ENCODE measurements at places on chromosomes 4 and X.

GRCh38 chr4:11881364-11881763, 452.7 kb upstream of the HS3ST1 start:
- DNase-seq, result no peak

DNA sequence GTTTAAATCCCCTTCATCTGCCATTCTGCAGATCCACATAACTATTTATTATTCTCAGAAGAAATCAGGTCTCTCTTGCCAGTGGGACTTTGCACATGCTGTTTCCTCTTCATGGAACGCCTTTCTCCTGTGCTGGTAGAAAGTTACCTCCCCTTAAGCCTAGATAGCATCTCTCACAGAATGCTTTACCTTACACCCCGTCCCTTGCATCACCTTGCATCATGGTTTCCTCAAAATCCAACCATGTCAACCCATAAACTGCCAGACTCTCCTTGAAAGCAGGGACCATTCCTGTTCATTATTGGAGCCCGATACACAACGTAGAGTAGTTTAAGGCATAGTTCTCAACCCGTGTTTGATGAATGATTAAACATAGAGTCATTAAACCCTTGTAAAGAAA, 396.2 kb upstream of the F9 start:
- no peak for DNase-seq

GRCh38 chr4:74370912-74371311, 6.0 kb downstream of the EREG start:
- DNase-seq, result peak; percentile 36

GRCh38 chrX:154531626-154532025, 15.0 kb downstream of the G6PD start:
- no peak for DNase-seq

DNA sequence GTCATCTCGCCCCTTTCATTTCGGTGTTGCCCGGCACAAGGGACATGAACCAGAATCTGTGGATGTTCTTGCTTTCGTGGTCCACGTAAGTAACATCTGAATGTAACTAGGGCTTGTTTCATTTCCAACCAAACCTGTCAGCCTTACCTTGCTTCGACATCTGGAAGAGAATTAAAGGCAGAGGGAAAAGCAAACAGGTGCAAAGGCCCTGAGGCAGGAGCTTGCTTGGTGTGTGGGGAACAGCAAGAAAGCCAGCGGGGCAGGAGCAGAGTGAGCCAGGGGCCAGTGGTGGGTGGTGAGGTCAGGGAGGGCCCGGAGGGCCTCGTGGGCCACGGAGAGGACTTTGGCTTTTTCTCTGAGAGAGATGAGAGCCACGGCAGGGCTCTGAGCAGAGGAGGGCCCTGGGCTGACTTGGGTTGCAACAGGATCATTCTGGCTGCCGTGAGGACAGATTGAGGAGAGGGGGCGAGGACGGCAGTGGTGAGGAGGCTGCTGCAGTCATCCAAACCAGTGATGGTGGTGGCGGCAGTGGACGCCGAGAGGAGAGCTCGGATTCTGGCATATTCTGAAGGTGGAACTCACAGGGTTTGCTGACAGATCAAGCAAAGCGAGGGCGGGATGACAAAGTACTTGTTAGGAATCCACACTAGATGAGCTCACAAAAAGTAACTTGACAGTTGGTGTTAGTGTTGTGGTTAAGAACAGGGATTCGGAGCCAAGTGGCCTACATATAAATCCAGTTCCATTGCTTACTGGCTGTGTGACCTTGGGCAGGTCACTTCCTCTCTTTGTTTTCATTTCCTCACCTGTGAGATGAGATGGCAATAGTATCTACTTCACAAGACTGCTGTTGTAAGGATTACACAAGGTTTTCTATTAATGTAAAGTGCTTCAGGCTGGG, 6.8 kb upstream of the WDR13 start:
- no peak for DNase-seq

DNA sequence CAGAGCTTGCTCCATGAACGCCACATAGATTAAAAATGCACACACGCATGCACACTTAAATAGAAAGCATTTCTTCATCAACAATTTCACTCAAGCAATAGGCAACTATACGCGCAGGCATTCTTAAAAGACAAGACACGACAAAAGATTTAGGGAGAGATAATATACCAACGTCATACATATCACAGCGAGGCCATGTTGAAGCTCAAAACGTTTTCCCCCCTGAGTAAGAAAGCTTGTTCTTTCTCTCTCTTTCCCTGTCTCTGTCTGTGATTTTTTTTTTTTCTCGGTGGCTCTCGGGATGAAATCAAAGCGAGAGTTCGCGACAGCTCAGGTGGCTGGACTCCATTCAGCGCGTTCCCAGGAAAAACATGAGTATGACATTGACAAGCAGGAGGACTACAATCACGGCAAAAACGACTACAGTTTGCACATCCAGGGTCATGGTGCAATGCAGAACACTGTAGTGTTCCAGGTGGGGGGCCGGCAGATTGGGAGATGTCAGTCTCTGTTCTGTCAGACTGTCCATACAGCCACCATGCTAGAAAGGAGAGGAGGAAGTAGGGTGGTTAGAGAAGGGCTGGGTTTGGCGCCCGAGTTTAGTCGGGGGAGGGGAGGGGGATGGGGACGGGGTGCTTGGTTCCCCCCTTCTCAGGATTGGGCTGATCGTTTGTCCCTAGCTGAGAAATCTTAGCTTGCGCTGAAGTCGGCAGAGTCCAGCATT, 30.7 kb downstream of the ARHGEF9 start:
- peak; percentile 54 for DNase-seq

DNA sequence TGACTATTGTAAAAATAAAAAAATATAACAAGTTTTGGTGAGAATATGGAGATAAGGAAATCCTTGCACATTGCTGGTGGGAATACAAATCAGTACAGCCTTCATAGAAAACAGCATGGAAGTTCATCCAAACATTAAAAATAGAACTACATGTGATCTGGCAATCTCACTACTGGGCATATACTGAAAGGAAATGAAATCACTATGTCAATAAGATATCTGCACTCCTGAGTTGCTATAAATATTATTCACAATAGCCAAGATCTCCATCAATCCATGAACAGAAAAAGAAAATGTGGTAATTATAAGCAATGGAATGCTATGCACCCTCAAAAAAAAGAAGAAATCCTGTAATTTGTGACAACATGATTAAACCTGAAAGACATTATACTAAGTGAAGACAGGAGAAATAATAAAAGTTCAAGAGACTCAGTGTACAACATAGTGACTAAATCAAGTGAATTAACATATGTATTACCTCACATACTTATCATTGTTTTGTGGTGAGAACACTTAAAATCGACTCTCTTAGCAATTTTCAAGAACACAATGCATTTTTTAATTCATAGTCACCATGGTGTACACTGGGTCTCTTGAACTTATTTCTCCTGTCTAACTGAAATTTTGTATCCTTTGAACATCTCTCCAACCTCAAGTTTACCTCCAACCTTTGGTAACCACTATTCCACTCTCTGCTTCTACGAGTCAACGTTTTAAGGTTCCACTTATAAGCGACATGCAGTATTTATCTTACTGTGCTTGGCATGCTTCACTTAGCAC, 1703.7 kb upstream of the AGA start:
- DNase-seq, result no peak

GRCh38 chr4:103994059-103994458, 274.3 kb upstream of the TACR3 start:
- DNase-seq, result no peak

GRCh38 chrX:53930515-53931380, 113.5 kb downstream of the PHF8 start:
- peak; percentile 24 for DNase-seq

DNA sequence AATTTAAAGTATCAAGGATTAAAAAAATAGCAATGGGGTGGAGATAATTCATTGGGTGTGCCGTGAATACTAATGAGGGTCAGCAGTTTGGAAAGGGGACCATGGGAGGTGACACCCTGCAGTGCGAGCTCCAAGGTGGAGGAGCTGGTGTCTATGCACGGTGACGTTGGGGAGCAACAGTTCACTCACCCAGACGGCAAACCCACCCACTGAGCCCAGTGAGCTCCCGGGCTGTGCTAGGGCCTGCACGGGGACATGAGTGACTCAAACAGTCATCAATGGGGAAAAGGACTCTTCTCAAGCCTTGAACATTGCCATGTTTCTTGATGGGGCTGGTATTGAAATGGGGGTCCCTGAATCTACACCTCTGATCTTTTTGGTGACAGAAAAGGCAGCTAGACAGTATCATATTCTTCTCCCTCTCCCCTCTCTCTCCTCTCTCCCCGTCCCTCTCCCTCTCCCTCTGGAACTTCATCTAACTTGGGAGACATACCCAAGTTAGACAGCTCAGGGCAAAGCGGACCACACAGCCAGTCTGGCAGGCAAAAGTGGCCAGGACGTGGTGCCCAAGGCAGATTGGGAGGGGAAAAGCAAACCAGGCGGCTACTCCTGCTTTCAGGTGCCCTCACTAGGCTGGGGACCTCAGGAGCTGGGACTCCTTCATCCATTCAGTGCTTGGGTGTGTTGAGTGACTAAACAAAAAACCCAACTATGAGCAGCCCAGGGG, 26.3 kb upstream of the PPP2R2C start:
- DNase-seq, result no peak
